ENCODE measurements at places on chromosomes 16 and 17. TPM values are rescaled to one million over a fixed set of nuclear protein-coding genes. Genes with fewer than 3 reads are reported as not detected.
A peak's percentile ranks its signal among the peaks of the same experiment; 100 is the strongest.

- no peaks in the 10 kb centered on the region for H3K27me3 ChIP-seq
- no peak overlapping the region for H3K27ac ChIP-seq
- H3K4me3 ChIP-seq: no peak overlapping the region
- DNase-seq: no peak
These were observed 42.4 kb downstream of the C16orf95 start for GRCh38 chr16:87274794-87275193.

DNA sequence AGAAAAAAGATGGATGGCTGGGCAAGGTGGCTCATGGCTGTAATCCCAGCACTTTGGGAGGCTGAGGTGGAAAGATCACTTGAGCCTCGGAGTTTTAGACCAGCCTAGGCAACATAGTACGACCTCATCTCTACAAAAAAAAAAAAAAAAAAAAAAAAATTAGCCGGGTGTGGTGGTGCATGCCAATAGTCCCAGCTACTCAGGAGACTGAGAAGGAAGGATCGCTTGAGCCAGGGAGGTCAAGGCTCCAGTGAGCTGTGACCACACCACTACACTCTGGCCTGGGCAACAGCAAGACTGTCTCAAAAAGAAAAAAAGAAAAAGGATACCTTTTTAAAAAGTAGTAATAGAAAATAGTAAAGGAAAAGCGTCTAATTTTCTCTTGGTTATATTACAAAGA lies 20.7 kb downstream of the ZNF652 start:
- peaks cover 2% of the 10 kb centered on the region for H3K4me1 ChIP-seq
- no peaks in the 10 kb centered on the region for H3K36me3 ChIP-seq
- DNase-seq: no peak
- H3K27ac ChIP-seq: peak overlapping the region; percentile 44
- H3K4me3 ChIP-seq: no peak overlapping the region

GRCh38 chr17:59105852-59106462 lies 723 bp downstream of the TRIM37 start:
- H3K4me1 ChIP-seq: no peaks in the 10 kb centered on the region
- H3K27ac ChIP-seq: peak overlapping the region; percentile 84
- no peaks in the 10 kb centered on the region for H3K36me3 ChIP-seq
- DNase-seq: peak; percentile 80

DNA sequence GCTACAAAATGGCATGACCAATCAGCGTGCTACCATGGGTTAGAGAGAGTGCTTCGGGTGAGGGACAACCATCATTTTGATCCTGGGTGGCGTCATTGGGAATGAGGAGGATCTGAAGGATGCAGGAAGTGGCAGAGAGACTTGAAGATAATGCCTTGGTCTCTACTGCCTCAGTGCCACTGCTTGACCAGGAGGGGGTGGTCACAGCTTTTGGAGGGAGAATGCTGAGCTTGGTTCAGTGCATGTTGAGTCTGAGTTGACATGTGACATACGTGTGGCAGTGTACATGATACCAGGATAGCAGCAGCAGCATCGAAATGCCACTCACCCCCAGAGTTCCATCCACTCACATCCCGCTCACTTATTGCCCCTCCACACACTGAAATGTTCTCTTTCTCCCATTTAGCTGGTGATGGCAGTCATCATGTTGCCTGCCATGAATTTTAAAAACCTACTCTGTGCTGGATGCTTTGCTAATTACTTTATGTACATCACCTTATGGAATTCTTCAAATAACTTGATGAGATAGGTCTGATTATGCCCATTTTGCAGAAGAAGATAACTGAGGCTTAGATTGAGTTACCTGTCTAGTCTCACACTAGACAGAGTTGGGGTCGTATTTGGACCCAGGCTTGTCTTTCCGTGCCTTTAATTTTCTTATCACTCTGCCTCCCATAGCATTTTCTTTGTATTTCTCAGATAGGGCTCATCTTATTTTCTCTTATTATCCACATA lies 36.7 kb downstream of the ARSG start:
- no peak overlapping the region for H3K27ac ChIP-seq
- no peak for DNase-seq
- H3K4me3 ChIP-seq: no peak overlapping the region
- no peaks in the 10 kb centered on the region for H3K36me3 ChIP-seq
- H3K4me1 ChIP-seq: no peaks in the 10 kb centered on the region

GRCh38 chr16:27448532-27449433 lies 46.8 kb downstream of the IL21R start:
- DNase-seq: no peak
- H3K27me3 ChIP-seq: no peaks in the 10 kb centered on the region
- no peak overlapping the region for H3K27ac ChIP-seq
- H3K4me1 ChIP-seq: no peaks in the 10 kb centered on the region
- no peak overlapping the region for H3K4me3 ChIP-seq
- H3K36me3 ChIP-seq: no peaks in the 10 kb centered on the region

- no peak overlapping the region for H3K4me3 ChIP-seq
- no peak overlapping the region for H3K27ac ChIP-seq
These were observed 18.1 kb upstream of the GHDC start for GRCh38 chr17:42212382-42212781.

GRCh38 chr16:50642349-50642748 lies 38.8 kb downstream of the SNX20 start:
- H3K27me3 ChIP-seq: no peaks in the 10 kb centered on the region
- no peaks in the 10 kb centered on the region for H3K4me1 ChIP-seq
- H3K36me3 ChIP-seq: no peaks in the 10 kb centered on the region
- no peak for DNase-seq
- H3K27ac ChIP-seq: no peak overlapping the region

GRCh38 chr16:16073891-16074881 lies 124.8 kb downstream of the ABCC1 start:
- no peaks in the 10 kb centered on the region for H3K27me3 ChIP-seq
- no peak for DNase-seq
- no peak overlapping the region for H3K4me3 ChIP-seq
- no peak overlapping the region for H3K27ac ChIP-seq
- no peaks in the 10 kb centered on the region for H3K4me1 ChIP-seq

GRCh38 chr16:67563708-67564468 lies 1.6 kb downstream of the CTCF start:
- no peaks in the 10 kb centered on the region for H3K36me3 ChIP-seq
- peak; percentile 62 for DNase-seq
- H3K4me1 ChIP-seq: peaks cover 6% of the 10 kb centered on the region
- peak overlapping the region; percentile 99 for H3K27ac ChIP-seq
- H3K4me3 ChIP-seq: peak overlapping the region; percentile 90
- no peaks in the 10 kb centered on the region for H3K27me3 ChIP-seq

- no peak overlapping the region for H3K4me3 ChIP-seq
- no peaks in the 10 kb centered on the region for H3K4me1 ChIP-seq
- H3K36me3 ChIP-seq: no peaks in the 10 kb centered on the region
- H3K27ac ChIP-seq: no peak overlapping the region
- H3K27me3 ChIP-seq: no peaks in the 10 kb centered on the region
- DNase-seq: no peak
These were observed 5.8 kb downstream of the FBXL19 start for GRCh38 chr16:30929167-30929566.

- DNase-seq: no peak
- H3K36me3 ChIP-seq: no peaks in the 10 kb centered on the region
- no peak overlapping the region for H3K4me3 ChIP-seq
- H3K27ac ChIP-seq: no peak overlapping the region
- H3K4me1 ChIP-seq: no peaks in the 10 kb centered on the region
These were observed 42.4 kb downstream of the SYT17 start for GRCh38 chr16:19210280-19210924.

DNA sequence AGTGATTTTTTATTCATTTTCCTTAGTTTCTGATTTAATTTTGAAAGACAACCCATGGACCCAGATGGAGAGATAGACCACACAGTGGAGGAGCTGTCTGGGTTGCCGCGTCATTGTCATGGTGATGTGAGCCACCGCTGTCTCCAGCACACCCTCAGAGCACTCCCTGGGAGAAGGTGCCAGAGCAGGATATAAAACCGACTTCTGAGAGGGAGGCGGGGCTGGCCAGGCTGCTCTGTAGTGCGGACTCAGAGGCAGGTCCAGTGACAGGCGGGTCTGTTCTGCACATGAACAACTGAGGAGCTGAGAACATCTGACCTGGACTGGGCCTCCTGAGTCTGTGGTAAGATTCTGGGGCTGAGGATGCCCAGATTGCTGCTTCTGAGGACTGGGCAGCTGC lies 216.3 kb upstream of the NLRP1 start:
- H3K4me3 ChIP-seq: no peak overlapping the region
- DNase-seq: no peak
- H3K36me3 ChIP-seq: no peaks in the 10 kb centered on the region
- no peak overlapping the region for H3K27ac ChIP-seq
- H3K27me3 ChIP-seq: no peaks in the 10 kb centered on the region

GRCh38 chr16:83102336-83102735 lies 475.6 kb downstream of the CDH13 start:
- H3K4me1 ChIP-seq: no peaks in the 10 kb centered on the region
- H3K36me3 ChIP-seq: no peaks in the 10 kb centered on the region
- no peak overlapping the region for H3K27ac ChIP-seq
- no peak overlapping the region for H3K4me3 ChIP-seq
- DNase-seq: no peak

DNA sequence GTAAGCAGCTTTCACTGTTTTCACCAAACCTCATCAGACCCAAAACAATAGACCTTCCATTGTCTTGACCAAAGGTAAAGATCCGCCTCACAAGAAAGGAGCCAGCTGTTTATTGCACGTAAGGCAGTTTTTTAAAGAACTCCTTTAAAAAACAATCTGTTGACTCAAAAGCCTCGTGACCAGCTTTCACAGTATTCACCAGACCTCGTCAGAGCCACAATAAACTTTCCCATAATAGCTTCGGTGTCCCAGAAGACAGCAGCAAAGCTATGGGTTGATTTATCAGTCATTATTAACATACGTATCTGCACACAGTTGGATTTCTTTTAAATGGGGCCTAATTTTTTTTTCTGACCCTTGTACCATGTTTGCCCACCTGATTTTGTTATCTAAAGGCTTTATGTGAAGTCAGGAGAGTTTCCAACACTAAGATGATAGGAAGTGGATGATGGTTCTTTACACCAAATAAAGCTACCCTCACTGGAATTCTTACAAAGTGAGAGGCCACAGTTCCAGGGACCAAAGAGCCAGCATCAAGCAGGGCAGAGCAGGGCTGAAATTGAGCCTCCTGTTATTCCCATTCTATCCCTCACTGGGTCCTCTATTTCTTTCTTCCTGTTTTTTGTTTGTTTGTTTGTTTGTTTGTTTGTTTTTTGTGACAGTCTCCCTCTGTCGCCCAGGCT lies 17.6 kb upstream of the HELZ start:
- no peaks in the 10 kb centered on the region for H3K36me3 ChIP-seq
- no peak overlapping the region for H3K27ac ChIP-seq
- no peak overlapping the region for H3K4me3 ChIP-seq
- peak; percentile 24 for DNase-seq
- H3K4me1 ChIP-seq: peaks cover 5% of the 10 kb centered on the region
- no peaks in the 10 kb centered on the region for H3K27me3 ChIP-seq

DNA sequence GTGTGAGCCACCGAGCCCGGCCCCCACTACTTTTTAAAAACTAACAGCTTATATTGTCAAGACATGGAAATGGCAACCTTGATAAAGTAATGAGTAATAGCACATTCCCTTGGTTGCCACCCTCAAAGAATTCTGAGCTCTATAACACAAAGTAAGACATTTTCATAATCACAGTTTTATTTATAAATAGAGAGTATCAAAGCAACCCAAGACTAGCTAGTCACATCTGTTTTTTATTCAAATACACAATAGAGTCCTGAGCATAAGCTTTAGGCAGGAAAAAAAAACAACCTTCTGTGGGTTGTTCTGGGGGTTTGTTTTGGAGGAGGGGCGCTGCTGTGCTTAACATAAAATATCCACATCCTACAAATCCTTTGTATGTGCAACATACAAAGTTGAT lies 68.7 kb downstream of the CEP95 start:
- H3K36me3 ChIP-seq: peaks cover 2% of the 10 kb centered on the region
- DNase-seq: no peak
- no peaks in the 10 kb centered on the region for H3K4me1 ChIP-seq
- H3K27me3 ChIP-seq: no peaks in the 10 kb centered on the region

GRCh38 chr17:58865301-58865700 lies 109.6 kb downstream of the PPM1E start:
- H3K4me1 ChIP-seq: no peaks in the 10 kb centered on the region
- DNase-seq: no peak
- H3K4me3 ChIP-seq: no peak overlapping the region
- H3K27me3 ChIP-seq: no peaks in the 10 kb centered on the region
- no peaks in the 10 kb centered on the region for H3K36me3 ChIP-seq

GRCh38 chr17:37830151-37830993 lies 85.5 kb upstream of the HNF1B start:
- no peaks in the 10 kb centered on the region for H3K36me3 ChIP-seq
- no peak overlapping the region for H3K27ac ChIP-seq
- H3K4me1 ChIP-seq: no peaks in the 10 kb centered on the region
- H3K4me3 ChIP-seq: no peak overlapping the region
- no peaks in the 10 kb centered on the region for H3K27me3 ChIP-seq
- no peak for DNase-seq

DNA sequence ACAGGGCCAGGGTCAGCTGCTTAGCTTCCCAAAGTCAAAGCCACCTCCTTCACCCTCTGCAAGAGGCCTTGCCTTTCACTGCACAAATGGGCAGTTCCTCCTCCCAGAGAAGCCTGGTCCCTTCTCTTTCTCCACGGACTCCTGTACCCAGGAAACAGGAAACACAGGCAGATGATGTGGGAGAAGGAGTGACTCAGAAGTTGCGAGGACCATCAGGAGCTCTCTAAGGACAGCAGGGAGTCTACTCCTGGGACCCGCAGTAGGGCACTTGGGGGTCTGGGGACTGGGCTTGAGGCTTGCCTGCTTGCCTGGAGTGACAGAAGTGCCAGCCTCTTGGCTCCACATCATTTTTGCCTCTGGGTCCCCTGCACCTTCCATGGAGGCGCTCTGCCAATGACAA lies 47.4 kb upstream of the KSR1 start:
- H3K4me3 ChIP-seq: no peak overlapping the region
- no peak for DNase-seq
- no peaks in the 10 kb centered on the region for H3K27me3 ChIP-seq
- no peak overlapping the region for H3K27ac ChIP-seq
- H3K4me1 ChIP-seq: no peaks in the 10 kb centered on the region

- no peaks in the 10 kb centered on the region for H3K36me3 ChIP-seq
- no peaks in the 10 kb centered on the region for H3K27me3 ChIP-seq
- no peaks in the 10 kb centered on the region for H3K4me1 ChIP-seq
- no peak overlapping the region for H3K4me3 ChIP-seq
These were observed 7.6 kb downstream of the EPX start for GRCh38 chr17:58200024-58200633.

Gene CCL22
- total RNA-seq: 1.7 TPM

Gene TMEM106A
- 4.8 TPM for total RNA-seq

Gene RPRML
- total RNA-seq: not detected

Gene TBKBP1
- total RNA-seq: 1.3 TPM

Gene NPIPA5
- 6.6 TPM for total RNA-seq

Gene RRN3
- 26.8 TPM for total RNA-seq

Gene FOXJ1
- total RNA-seq: 1.4 TPM

Gene ALOX15
- total RNA-seq: 0.13 TPM

Gene CHAD
- 3.6 TPM for total RNA-seq

Gene METTL2A
- total RNA-seq: 20.4 TPM

Gene TPSB2
- 39.1 TPM for total RNA-seq

Gene BAHCC1
- 26.3 TPM for total RNA-seq

Gene KRTAP2-3
- not detected for total RNA-seq

Gene EFCAB5
- 1.6 TPM for total RNA-seq

Gene KLHL10
- total RNA-seq: not detected

Gene GRIN2C
- 0.16 TPM for total RNA-seq

All from colonic mucosa (tissue), 4 donors.